ENCODE measurements at places on chromosomes 2 and 18.

GRCh38 chr2:194559964-194560363 lies 1097.1 kb upstream of the SLC39A10 start:
- DNase-seq, result no peak

DNA sequence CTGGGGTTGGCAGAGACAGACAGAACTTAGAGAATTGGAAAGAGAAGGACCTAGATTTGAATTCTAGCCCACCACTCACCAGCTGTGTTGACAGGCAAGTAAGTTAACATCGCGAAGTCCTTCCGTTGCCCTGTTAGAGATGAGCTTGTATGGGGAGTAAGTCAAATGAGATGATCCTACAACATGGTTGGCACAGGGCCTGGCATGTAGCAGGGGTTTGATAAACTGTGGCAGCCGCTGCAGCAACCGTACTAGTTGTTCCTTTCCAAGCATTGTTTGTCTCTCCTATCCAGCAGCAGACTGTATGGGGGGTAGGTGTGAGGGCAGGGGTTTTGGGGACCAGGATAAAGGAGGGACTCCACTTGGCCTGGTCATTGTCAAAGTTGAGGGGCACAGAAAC lies 16.0 kb downstream of the TET3 start:
- no peak for DNase-seq

GRCh38 chr2:217672472-217672871 lies 330.3 kb downstream of the TNS1 start:
- DNase-seq, result no peak

GRCh38 chr2:163735685-163736432 lies at the start of gene FIGN:
Gene FIGN (minus strand): TSS chr2:163736008. CDS start chr2:163734927, 1,081 bp downstream.
- peak; percentile 70 for DNase-seq

- DNase-seq, result no peak
Measured at GRCh38 chr18:67159662-67160061, 356.9 kb downstream of the DSEL start.

DNA sequence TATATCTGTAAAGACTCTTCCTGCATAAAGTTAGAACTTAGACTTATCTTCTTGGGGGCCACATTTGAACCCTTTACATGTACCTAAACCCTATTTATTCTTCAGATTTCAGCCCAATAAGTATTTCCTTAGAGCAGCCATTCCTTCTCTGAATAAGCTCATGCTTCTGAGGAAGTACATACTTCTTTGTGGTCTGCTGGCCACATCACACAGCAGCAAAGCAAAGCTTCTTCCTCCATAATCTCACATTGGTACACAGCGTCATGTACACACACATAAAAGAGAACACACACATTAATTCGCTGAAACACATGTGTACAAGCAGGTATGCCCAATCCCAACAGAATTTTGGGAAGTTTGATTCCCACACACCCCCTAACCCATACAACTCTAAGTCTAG lies 331.0 kb downstream of the CDH2 start:
- no peak for DNase-seq

GRCh38 chr2:20440001-20440560 lies 6.8 kb upstream of the RHOB start:
- DNase-seq, result no peak

DNA sequence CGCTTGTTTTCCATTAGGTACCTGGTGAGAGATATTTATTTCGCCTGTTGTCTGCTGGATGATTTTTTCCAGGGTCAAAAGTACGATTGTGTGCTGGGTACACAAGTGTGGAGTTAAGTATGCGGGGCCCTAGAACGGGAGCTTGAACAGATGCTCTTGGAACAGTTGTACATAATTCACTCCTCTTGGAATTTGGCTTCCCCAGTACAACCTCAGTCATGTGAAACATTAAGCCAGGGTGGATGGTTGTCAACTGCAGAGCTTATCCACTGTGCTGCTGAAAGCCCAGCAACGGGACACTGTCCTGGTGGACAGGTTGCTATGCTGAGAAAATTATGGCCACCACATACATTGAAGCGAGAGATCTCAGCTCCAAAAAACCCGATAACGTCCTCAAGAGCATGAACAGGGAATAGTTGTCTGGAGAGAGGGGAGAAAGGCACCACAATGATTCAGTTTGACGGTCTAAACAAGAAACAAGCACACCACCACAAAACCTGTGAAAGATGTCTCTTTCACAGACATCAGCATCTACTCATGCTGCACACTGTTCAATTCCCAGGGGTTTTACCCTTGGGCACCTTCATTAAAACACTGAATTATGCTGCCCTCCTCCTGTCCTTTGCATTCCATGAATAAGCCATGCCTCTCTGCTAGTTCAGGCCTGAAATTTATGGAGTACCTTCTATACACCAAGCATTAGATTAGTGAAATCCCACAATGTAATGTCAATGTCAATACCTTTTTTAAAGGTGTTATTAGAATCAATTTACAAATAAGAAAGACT lies 176.8 kb upstream of the TRIB2 start:
- DNase-seq, result no peak

DNA sequence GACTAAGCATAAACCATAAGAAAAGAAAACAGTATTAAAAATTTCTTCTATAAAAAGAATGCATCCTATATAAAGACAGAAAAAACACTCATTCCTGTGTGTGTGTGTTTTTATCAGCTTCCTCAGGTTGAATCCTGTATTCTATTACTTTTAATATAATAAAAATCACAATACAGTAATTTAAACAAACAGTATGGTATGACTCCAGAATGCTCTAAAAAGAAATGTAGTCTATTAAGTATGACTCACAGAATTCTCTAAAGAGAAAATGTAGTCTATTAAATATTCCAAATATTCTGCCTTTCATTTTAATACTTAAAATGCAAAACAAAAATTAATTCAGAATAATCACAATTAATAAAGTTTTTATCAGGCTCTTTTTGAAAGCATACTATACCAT lies 19.8 kb downstream of the CCDC88A start:
- no peak for DNase-seq

- no peak for DNase-seq
Measured at GRCh38 chr2:174931724-174932123, 73.5 kb downstream of the CHN1 start.

DNA sequence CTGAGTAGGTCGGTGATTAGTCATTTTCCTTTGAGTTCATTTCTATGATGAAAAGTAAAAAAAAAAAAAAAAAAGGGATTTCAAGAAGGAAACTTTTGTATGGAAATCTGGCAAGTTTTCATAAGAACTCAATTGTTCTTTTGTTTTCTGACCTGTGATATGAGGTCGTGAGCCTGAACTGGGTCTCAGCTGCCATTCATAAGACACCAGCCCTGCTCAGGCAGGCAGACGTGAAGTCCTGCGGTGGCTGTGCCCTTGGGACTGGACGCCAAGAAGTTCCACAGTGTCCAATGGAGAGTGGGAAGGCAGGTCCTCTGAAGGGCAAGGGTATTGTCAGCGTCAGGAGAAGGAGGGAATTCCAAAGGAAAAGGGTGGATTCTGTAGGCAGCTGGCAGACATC lies 183.9 kb downstream of the NCK2 start:
- no peak for DNase-seq

DNA sequence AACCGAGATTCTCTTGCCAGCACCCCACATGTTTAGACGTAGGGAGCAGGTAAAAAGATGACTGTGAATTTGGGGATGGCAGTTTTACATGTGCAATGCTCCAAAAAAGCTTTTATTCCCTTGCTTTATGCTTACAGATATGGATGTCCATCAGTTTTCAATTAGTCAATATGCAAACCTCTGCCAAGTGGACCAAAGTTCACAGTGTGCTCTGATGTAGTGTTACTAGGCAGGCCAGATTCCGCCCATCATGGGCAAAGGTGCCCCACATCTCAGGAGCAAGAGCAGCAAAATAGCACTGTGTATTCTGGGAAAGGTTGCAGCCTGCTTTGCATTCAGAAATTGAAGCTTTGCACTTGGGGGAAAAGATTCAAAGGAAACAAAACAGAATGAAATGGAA lies 329.7 kb upstream of the ZEB2 start:
- DNase-seq, result no peak

GRCh38 chr2:85712849-85713612 lies 18.9 kb downstream of the GNLY start:
- no peak for DNase-seq

- no peak for DNase-seq
Measured at GRCh38 chr2:95551055-95551568, 40.7 kb upstream of the TRIM43 start.

GRCh38 chr18:74291472-74291770 lies 342 bp downstream of the CYB5A start:
- DNase-seq, result no peak

GRCh38 chr2:119820275-119820674 lies 60.6 kb downstream of the PTPN4 start:
- peak; percentile 89 for DNase-seq

DNA sequence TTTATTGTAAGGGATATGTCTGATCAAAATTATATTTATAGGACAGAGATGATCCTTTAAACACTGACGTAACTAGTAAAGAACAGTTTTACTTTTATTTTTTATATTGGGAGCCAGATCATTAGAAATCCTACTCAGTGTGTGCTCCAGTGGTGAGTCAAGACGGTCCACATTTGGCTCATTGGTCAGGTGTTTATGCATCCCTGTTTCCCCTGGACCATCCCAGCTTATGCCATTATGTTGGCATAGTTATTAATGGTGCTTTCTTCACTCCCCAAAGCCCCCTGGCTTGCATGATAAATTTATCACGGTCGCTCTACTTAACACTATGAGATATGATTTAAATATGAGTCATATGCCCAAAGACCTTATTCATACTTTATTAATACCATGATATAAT lies 293.4 kb downstream of the XIRP2 start:
- no peak for DNase-seq

DNA sequence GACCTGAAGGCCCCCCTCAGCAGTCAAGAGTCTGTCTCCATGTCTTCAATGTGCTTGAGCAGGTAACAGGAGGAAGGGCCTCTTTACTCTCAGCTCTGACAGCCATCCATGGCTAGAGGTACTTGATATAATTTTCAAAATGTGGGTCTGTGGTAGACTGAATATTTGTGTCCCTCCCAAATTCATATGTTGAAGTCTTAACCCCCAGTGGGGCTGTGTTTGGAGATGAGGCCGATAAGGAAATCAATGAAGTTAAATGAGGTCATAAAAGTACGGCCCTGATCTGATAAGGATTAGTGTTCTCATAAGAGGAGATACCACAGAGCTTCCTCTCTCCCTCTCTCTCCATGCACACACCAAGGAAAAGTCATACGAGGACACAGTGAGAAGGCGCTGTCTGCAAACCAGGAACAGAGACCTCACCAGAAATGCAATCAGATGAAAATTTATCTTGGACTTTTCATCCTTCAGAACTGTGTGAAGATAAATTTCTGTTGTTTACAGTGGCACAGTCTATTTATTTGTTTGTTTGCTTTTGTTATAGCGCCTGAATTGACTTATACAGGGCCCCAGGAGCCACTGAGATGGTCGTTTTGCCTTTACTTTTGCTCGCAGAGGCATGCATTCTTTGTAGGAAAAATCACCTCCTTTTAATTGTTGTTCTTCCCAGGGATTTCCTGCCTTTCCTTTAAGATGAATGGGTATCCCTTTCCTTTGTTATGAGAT lies 274.8 kb upstream of the TRIB2 start:
- DNase-seq, result no peak
